ENCODE measurements at places on chromosomes 1 and 21.
A peak's percentile ranks its signal among the peaks of the same experiment; 100 is the strongest.

DNA sequence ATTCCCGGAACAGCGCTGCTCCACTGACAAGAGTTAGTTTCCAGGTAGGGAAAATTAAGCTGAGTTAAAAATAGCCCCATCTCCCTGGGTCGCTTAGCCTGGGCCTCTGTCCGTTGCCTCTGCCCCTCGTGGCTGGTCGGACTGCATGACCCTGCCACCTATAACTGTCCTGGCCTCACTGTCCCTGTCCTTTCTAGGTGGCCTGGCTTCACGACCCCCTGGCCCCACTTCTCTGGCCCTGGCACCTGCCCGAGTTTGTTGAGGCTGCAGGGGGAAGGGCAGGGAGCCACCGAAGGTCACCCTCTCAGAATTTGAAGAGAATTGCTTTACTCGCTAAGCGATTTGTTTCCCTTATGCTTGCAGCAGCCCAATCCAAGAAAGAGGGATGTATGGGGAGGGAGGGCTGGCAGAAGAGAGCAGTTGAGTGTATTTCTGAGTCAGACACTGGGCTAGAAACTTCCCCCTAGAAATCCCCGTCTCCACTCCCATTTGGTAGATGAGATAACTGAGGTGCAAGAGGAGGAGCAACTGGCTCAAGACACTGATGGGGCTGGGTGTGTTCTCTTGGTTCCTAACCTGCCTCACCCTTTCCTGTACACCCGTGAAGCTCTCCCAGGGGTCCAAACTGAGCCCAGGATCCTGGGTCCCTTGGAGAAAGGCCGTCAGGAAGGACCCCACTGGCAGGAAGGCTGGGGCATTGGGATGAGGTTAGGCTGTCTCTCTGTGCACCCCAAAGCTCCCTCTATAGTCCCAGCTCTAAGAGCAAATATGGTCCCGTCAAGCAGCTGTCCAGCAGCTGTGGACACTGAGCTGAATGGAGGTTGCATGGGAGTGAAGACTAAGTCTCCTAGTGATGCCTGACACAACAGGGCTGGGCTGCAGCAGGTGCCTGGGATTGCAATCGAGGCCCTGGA, 2.9 kb upstream of the EDN2 start:
- peak; percentile 52 for DNase-seq

GRCh38 chr1:30888975-30889374, 19.6 kb downstream of the SDC3 start:
- DNase-seq = no peak

DNA sequence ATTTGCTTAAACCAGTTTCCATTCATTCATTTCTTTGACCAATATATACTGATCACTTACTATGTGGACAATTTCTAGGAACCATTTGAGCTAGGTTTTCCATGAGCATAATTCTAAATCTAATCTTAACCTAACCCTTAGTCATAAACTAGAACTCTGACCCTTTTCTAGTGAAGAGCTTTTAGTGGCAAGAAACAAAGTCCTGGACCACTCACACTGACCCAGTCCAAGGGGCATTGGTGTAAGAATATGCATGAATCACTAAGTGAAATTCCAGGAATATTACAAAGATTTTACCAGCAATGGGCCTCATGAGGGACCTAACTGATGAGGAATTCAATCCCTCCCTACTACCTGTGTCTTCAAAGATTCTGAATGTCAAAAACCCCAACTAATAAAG, 40.6 kb upstream of the SLC2A1 start:
- no peak for DNase-seq

- DNase-seq = no peak
Measured at GRCh38 chr21:46472246-46472645, 13.6 kb downstream of the DIP2A start.

GRCh38 chr1:14977338-14977931, 176.1 kb upstream of the TMEM51 start:
- no peak for DNase-seq

- DNase-seq = no peak
Measured at GRCh38 chr1:244680667-244681066, 27.7 kb downstream of the DESI2 start.

DNA sequence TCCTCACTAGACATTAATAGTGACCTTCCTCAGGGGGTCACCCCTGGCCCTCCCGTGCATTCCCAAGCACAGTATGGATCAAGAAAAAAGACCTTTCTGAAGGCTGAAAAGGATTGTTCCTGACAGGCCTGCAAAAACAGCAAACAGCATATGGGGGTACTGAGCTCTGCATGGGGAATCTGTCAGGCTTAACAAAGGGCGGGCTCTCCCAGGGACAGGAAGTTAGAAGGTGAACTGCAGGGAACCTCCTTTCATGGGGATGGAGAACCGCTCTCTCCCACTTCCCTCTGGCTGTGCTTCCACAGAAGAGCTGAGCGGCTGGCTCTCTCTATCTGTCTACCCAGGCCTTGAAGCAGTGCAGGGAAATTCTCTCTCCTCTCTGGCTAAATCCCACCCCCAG, 91.7 kb downstream of the DTL start:
- DNase-seq = no peak

GRCh38 chr1:15347182-15347581, 62.5 kb upstream of the EFHD2 start:
- DNase-seq = no peak

DNA sequence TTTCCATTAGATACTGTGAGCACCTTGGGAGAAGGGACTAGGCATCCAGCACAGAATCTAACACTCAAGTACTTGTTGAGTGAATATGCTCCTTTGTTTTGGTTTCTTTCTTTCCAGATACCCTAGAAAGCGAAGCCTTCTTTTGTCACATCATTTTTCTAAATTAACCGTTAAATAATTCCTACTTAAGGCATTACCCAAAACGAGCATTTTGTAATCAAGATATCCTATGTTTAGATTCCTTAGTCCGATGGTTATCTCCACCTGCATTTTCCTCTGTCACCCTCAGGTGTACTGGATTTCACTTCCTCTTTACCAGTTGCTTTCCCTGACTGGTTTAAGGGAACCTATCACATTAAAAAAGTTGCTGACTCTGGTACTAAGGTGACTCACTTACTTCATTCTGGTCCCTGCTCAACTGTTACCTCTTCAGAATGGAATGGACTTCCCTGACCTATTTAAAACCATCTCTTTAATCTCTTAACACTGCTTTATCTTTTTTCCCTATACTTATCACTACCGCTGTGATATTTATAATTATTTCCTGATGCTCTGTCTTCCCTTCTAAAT, 3.2 kb downstream of the B3GALNT2 start:
- DNase-seq = no peak
